ENCODE measurements at places on chromosomes 6 and 20. TPM values are rescaled to one million over a fixed set of nuclear protein-coding genes. Genes with fewer than 3 reads are reported as not detected.

- H3K4me3 ChIP-seq = no peak overlapping the region
- peak overlapping the region; percentile 64 for H3K27ac ChIP-seq
- H3K27me3 ChIP-seq = no peaks in the 10 kb centered on the region
- DNase-seq = peak; percentile 63
- peaks cover 14% of the 10 kb centered on the region for H3K4me1 ChIP-seq
- H3K36me3 ChIP-seq = no peaks in the 10 kb centered on the region
Measured at GRCh38 chr6:31585491-31585890, 586 bp upstream of the LST1 start.

- peaks cover 4% of the 10 kb centered on the region for H3K4me1 ChIP-seq
- no peak overlapping the region for H3K27ac ChIP-seq
- H3K27me3 ChIP-seq = no peaks in the 10 kb centered on the region
- H3K36me3 ChIP-seq = no peaks in the 10 kb centered on the region
- no peak for DNase-seq
- H3K4me3 ChIP-seq = no peak overlapping the region
Measured at GRCh38 chr20:36110994-36111393, 43.5 kb upstream of the EPB41L1 start.

GRCh38 chr6:150395388-150396009 is 26.7 kb downstream of the IYD start:
- H3K27ac ChIP-seq = no peak overlapping the region

GRCh38 chr6:104958178-104959025 is 1.5 kb downstream of the LIN28B start:
- H3K4me1 ChIP-seq = no peaks in the 10 kb centered on the region
- H3K27ac ChIP-seq = no peak overlapping the region
- no peaks in the 10 kb centered on the region for H3K27me3 ChIP-seq
- no peak for DNase-seq
- H3K4me3 ChIP-seq = no peak overlapping the region

DNA sequence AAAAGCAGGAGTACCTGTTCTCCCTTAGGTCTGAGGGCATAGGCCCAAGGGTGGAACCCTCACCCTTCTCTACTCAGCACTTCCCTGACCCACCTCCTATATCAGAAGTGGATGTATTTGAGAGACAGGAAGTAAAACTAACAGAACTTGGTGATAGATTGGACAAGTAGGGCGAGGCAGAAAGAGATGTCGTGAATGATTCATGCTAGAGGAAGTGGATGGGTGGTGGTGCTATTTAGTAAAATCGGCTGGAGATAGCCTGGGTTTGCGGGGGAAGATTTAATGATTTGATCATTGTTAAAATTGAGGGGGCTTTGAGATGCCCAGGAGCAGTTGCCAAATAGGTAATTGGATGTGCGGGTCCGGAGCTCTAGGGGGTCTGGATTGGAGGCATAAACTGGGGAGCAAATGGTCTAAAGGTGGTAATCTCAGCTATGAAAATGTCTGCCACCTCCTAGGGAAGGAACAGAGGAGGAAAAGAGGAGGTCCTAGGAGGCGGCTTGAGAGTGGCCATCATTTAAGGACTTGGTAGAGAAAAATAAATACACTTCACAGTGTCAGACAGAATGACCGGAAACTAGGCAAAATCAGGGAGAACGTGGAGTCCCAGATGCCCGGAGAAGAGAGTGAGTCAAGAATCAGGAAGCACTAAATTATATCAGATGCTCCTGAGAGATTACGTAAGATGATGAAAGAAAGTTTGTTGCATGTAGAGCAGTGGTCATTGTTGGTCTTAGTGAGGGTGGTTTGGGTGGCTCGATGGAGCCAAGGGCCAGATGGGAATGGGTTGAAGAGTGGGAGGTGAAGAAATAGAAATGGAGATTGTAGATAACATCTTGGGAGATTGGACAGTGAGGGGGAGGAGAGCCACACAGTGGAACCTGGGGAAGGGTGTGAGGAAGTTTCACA is 142.0 kb downstream of the CEP57L1 start:
- H3K27ac ChIP-seq = peak overlapping the region; percentile 23
- no peak overlapping the region for H3K4me3 ChIP-seq
- H3K36me3 ChIP-seq = no peaks in the 10 kb centered on the region

GRCh38 chr6:144033816-144034735 is 26.0 kb upstream of the PLAGL1 start:
- no peak for DNase-seq
- no peak overlapping the region for H3K4me3 ChIP-seq
- no peaks in the 10 kb centered on the region for H3K36me3 ChIP-seq
- no peaks in the 10 kb centered on the region for H3K27me3 ChIP-seq
- H3K4me1 ChIP-seq = no peaks in the 10 kb centered on the region

DNA sequence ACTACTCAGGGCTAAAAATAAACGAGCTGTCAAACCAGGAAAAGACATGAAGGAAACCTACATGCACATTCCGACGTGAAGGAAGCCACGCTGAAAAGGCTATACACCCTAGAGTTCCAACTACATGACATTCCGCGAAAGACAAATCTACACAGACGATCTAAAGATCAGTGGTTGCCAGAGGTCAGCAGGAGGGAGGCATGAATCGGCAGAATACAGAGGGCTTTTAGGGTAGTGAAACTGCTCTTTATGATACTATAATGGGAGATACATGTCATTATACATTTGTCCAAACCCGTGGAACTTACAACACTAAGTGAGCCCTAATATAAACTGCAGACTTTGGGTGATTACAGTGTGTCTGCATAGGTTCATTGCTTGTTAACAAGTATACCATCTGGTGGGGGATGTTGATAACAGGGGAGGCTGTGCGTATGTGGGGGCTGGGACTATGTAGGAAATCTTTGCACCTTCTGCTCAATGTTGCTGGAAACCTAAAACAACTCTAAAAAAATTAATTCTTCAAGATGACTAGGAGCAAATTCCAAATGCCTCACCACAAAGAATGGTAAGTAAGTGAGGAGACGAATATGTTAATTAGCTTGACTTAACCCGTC is 132.2 kb upstream of the CDH4 start:
- H3K36me3 ChIP-seq = no peaks in the 10 kb centered on the region
- no peaks in the 10 kb centered on the region for H3K4me1 ChIP-seq
- DNase-seq = no peak
- no peak overlapping the region for H3K4me3 ChIP-seq

- no peak overlapping the region for H3K27ac ChIP-seq
- H3K4me1 ChIP-seq = no peaks in the 10 kb centered on the region
- DNase-seq = no peak
Measured at GRCh38 chr6:38133932-38134703, 314.6 kb downstream of the ZFAND3 start.

GRCh38 chr6:56904068-56904467 is 50.8 kb upstream of the BEND6 start:
- H3K4me3 ChIP-seq = no peak overlapping the region
- H3K27ac ChIP-seq = no peak overlapping the region
- no peaks in the 10 kb centered on the region for H3K4me1 ChIP-seq
- DNase-seq = no peak
- H3K27me3 ChIP-seq = no peaks in the 10 kb centered on the region
- H3K36me3 ChIP-seq = no peaks in the 10 kb centered on the region

DNA sequence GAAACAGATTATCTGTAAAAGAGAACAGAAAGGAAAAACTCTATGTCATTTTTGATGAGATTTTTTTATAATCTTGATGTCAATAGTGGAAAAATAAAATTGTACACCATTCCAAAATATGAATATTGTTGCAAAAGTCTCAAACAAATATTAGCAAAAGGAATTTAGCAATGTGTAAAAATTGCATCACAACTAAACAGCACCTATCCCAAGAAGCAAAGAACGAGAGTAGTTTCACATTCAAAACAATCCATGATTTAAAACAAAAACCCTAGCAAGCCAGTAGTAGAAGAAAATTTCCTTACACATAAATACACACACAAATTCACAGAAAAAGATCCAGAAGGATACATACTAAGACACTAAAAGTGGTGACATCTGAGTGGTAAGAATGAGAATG is 38.4 kb downstream of the LCA5 start:
- H3K36me3 ChIP-seq = no peaks in the 10 kb centered on the region
- no peak for DNase-seq
- no peaks in the 10 kb centered on the region for H3K27me3 ChIP-seq

- H3K36me3 ChIP-seq = no peaks in the 10 kb centered on the region
- H3K27ac ChIP-seq = no peak overlapping the region
- H3K4me1 ChIP-seq = no peaks in the 10 kb centered on the region
- no peaks in the 10 kb centered on the region for H3K27me3 ChIP-seq
- H3K4me3 ChIP-seq = no peak overlapping the region
Measured at GRCh38 chr20:11849976-11850670, 67.6 kb upstream of the BTBD3 start.

DNA sequence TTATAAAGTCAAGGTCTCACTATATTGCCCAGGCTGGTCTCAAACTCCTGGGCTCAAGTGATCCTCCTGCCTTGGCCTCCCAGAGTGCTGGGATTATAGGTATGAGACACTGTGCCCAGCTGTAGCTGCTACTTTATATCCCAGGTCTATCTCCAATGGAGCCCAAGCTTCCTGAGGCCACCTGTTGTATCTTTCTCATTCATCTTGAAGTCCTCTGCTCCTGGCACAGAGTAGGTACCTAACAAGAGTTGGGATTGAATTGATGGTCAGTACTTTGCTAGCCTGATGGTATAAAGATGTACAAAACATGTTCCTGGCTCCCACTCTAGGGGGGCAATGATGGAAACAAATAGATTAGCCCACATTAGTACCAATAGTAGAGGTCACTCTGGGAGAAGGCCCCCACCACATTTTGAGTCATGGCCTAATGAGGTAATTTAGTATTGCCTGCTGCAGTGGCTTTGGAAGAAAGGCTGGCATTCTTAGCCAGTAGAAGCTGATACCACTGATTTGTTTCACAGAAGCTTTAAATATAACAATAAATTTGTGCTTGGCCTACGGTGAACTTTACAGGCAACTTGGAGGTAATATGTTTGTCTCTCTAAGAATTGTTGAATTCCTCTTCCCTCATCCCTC is 5.4 kb downstream of the PTPN1 start:
- H3K36me3 ChIP-seq = no peaks in the 10 kb centered on the region
- DNase-seq = no peak
- peak overlapping the region; percentile 81 for H3K27ac ChIP-seq
- H3K4me1 ChIP-seq = peaks cover 60% of the 10 kb centered on the region
- H3K4me3 ChIP-seq = no peak overlapping the region

DNA sequence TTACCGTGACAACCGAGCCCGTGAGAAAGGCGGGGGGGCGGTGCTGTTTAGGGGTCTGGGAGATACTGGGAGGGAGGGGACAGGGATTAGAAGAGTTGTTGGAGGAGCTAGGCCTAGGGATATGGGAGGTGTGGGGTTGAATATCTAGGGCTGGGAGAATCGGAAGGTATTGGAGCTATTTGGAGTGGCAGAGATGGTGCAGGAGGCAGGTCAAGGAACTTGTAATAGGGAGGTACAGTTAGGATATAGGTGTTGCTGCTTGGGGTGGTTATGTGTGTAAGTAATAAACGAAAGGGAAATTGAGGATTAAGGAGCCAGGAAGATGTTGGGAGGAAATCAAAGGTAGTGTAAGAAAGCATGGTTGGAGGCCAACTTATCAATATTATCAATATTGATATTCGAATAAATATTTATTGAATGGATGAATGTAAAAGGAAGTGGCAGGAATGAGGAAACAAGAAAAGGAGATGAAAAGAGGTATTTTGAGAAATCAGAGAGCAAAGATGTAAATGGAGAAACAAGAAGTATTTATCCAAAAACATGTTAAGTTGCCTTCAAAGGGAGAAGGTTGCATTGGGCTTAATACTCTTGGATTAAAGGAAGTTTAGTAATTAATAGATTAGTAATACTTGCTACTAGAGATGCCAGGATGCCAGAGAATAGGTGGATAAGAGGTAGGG is 602 bp downstream of the PPP1R11 start:
- peaks cover 30% of the 10 kb centered on the region for H3K4me1 ChIP-seq
- H3K27me3 ChIP-seq = peaks cover 4% of the 10 kb centered on the region
- DNase-seq = no peak
- H3K36me3 ChIP-seq = peaks cover 21% of the 10 kb centered on the region
- peak overlapping the region; percentile 74 for H3K4me3 ChIP-seq
- H3K27ac ChIP-seq = peak overlapping the region; percentile 90

GRCh38 chr6:158909938-158910337 is 90.1 kb downstream of the RSPH3 start:
- no peak overlapping the region for H3K27ac ChIP-seq
- no peak for DNase-seq
- peaks cover 13% of the 10 kb centered on the region for H3K4me1 ChIP-seq
- no peaks in the 10 kb centered on the region for H3K27me3 ChIP-seq
- H3K4me3 ChIP-seq = no peak overlapping the region
- H3K36me3 ChIP-seq = no peaks in the 10 kb centered on the region

GRCh38 chr6:168908887-168909286 is 344.8 kb downstream of the THBS2 start:
- no peaks in the 10 kb centered on the region for H3K4me1 ChIP-seq
- no peaks in the 10 kb centered on the region for H3K27me3 ChIP-seq
- no peak for DNase-seq
- no peak overlapping the region for H3K27ac ChIP-seq
- no peaks in the 10 kb centered on the region for H3K36me3 ChIP-seq
- H3K4me3 ChIP-seq = no peak overlapping the region

- no peak overlapping the region for H3K4me3 ChIP-seq
- no peaks in the 10 kb centered on the region for H3K27me3 ChIP-seq
- H3K36me3 ChIP-seq = no peaks in the 10 kb centered on the region
Measured at GRCh38 chr6:125586605-125587004, 162.8 kb upstream of the HEY2 start.

DNA sequence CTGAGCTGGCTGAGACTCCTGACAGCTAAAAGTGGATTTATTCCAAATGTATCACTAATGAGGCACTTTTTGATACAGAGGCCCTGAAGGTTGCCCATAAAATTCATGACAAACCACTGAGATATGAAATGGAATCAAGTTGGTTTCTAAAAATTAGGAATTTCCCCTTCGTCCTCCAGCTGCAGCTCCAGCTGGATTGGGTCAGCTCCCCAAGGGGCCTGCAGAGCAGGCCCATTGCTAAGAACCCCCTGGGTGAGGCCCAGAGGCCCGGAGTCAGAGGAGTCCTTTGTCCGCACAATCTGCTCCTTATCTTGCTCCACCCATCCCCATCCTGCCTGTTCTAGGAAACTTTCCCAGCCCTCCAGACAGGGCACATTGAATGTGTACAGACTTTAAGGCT is 163.5 kb upstream of the TOP1 start:
- H3K4me1 ChIP-seq = no peaks in the 10 kb centered on the region
- H3K27ac ChIP-seq = no peak overlapping the region
- H3K27me3 ChIP-seq = no peaks in the 10 kb centered on the region
- H3K36me3 ChIP-seq = no peaks in the 10 kb centered on the region

DNA sequence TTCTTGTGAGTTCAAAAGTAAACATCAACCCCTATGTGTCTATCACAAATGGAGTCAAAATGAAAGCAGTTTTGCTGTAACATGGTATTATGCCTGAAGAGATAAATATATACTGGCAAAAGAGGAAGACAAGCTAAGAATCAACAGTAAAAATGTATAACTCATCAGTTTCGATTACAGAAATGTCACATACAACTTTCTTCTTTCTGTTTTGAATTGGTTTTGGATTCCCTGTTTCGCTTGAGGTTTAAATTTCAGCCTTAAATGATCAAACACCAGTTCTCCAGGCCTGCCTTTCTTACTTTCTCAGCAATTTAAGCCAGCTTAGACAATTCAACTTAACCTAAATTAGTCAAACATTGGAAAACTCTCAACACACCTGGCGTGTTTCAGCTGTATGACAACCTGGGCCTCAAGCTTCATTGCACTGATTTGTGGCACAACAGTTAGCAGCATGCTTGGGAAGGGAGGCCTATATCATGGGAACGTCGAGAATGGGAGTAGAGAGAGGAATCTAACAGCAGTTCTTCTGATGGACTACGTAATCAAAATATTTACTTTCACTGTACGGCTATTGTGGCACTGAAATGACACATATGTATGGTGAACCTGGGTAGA is 51.9 kb upstream of the MARCKS start:
- no peak overlapping the region for H3K4me3 ChIP-seq
- H3K27me3 ChIP-seq = no peaks in the 10 kb centered on the region
- peak overlapping the region; percentile 52 for H3K27ac ChIP-seq
- H3K4me1 ChIP-seq = no peaks in the 10 kb centered on the region

KCNB1 gene
- total RNA-seq = 0.35 TPM

POM121L2 gene
- total RNA-seq = not detected

OR2J3 gene
- not detected for total RNA-seq

GLP1R gene
- total RNA-seq = not detected

PROKR2 gene
- total RNA-seq = not detected

DYNLT2 gene
- 3.9 TPM for total RNA-seq

Measured in Peyer's patch (tissue), 4 donors.